ENCODE measurements at places on chromosomes 12 and 14. TPM values are rescaled to one million over a fixed set of nuclear protein-coding genes. Genes with fewer than 3 reads are reported as not detected.

Gene ADCY6
- total RNA-seq, result 7.8 TPM

GRCh38 chr12:85466890-85467289, 186.9 kb downstream of the ALX1 start:
- DNase-seq, result no peak

- DNase-seq, result no peak
Measured at GRCh38 chr14:21791749-21792148, 118.1 kb upstream of the OR4E1 start.

Gene FLRT2
- 9.8 TPM for total RNA-seq

GRCh38 chr12:32419520-32419960, 20.2 kb downstream of the FGD4 start:
- peak; percentile 17 for DNase-seq

Gene AHSA1
- 224 TPM for total RNA-seq

DNA sequence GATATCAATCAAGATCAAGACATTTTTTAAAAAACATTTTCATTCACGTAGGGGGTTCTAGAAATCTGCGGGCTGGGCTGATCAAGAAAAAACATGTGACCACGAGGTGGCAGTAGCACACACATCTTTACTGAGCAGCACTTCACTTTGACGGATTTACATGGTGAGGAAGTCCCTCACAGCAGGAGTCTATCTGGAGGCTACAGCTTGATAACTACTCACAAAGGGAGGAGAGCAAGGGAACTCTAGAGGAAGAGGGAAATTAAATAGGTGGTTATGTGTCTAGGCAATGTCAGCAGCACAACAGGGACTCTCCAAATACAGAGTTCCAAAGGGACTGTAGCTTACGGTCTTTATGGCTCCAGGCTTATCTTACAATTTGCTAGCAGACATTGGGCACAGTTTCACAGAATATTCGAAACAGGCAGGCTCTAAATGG, 248.1 kb downstream of the DPY19L2 start:
- DNase-seq, result peak; percentile 77

- DNase-seq, result no peak
Measured at GRCh38 chr14:22472466-22472865, 116.6 kb downstream of the DAD1 start.

Gene B3GNT4
- total RNA-seq, result 0.29 TPM

Gene NPAS3
- total RNA-seq, result 4.2 TPM

Gene CD4
- not detected for total RNA-seq

Gene RDH16
- total RNA-seq, result not detected

All from H4 (cell line).